Bladder microvascular endothelial cell (primary cell): ENCODE measurements at places on chromosomes 1 and 21. TPM values are rescaled to one million over a fixed set of nuclear protein-coding genes. Genes with fewer than 3 reads are reported as not detected.

KRTAP21-2 gene
- total RNA-seq = not detected in 2 replicates

FCRLB gene
- 0.19 and 0.97 TPM in 2 replicates for total RNA-seq

ILDR2 gene
- total RNA-seq = under 0.01 TPM in 1 of 2 replicates, not detected in the other

IQGAP3 gene
- 17.2 and 21.5 TPM in 2 replicates for total RNA-seq

HES2 gene
- total RNA-seq = 5.3 and 18.1 TPM in 2 replicates

TAF1A gene
- 2.9 and 3.9 TPM in 2 replicates for total RNA-seq

AXDND1 gene
- total RNA-seq = 0.13 TPM in 1 of 2 replicates, not detected in the other

SYNC gene
- total RNA-seq = 13.0 and 22.1 TPM in 2 replicates

FAM110D gene
- 3.1 and 7.9 TPM in 2 replicates for total RNA-seq

S100A3 gene
- 0.50 and 3.1 TPM in 2 replicates for total RNA-seq

CLEC20A gene
- total RNA-seq = not detected in 2 replicates

FCRL2 gene
- total RNA-seq = not detected in 2 replicates

GJA4 gene
- total RNA-seq = 2.6 and 130 TPM in 2 replicates
